ENCODE measurements at places on chromosomes 6 and 20.

GRCh38 chr6:108781419-108782100 is 66.7 kb upstream of the ARMC2 start:
- DNase-seq, result no peak

GRCh38 chr6:29696147-29697125 is 15.5 kb upstream of the ZFP57 start:
- no peak for DNase-seq

- DNase-seq, result no peak
These were observed 437.3 kb downstream of the HDGFL1 start for GRCh38 chr6:23006656-23007055.

DNA sequence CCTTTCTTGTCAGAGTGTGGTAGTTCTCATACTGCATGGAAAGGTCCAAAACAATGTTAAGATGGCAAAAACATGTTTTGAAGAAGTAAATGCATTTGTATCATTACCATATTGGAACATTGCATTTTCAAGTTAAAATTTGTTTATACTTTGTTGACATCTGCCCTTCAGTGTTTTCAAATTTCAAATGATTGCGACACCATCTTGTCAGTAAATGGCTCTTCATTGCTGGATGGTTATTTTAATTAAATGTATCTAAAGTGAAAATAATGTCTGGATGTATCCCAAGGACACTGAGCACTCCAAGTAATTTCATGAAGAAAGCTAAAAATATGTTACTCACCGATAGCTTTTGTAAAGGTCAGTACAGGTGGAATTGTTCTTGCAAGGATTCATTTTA is 761.6 kb downstream of the EYS start:
- DNase-seq, result no peak

DNA sequence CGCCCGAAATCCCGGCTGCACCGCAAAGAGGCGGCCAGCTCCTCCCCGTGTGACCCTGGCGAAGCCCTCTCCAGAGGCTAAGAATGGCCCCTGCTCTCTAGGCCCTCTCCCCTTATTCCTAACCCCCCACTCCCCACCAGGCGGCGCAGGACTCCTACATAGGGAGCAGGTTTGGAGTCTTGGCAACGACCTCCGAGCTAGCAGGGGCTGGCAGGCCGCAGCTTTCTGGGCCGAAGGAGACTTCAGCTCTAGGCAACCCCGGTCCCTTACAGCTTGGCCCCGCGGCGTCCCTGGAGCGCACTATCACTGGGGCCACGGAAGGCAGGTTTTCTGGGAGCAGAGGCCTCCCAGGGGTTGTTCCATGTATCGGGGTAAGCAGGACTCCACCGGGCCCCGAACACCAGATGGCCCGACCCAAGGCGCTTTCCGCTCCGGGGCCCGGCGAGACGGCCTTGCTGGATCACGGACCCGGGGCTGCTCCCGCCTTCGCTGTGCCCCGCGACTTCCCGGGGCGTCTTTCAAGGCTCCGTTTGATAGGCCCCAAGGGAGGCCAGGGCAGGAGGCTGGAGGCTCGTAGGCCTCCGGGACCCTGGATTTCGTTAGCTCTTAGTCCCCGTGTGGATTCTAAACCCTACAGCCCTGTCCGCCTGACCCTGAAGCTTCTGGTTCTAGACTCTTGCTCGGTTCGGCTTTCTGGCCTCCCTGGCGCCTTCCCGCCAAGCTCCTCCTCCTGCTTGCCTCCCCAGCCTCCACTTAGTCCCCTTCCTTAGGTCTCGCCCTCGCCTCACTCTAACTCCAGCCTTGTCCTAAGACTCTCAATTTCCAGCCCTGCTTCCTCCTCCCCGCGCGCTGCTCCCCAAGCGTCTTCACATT is 1.9 kb downstream of the SLC32A1 start:
- no peak for DNase-seq

DNA sequence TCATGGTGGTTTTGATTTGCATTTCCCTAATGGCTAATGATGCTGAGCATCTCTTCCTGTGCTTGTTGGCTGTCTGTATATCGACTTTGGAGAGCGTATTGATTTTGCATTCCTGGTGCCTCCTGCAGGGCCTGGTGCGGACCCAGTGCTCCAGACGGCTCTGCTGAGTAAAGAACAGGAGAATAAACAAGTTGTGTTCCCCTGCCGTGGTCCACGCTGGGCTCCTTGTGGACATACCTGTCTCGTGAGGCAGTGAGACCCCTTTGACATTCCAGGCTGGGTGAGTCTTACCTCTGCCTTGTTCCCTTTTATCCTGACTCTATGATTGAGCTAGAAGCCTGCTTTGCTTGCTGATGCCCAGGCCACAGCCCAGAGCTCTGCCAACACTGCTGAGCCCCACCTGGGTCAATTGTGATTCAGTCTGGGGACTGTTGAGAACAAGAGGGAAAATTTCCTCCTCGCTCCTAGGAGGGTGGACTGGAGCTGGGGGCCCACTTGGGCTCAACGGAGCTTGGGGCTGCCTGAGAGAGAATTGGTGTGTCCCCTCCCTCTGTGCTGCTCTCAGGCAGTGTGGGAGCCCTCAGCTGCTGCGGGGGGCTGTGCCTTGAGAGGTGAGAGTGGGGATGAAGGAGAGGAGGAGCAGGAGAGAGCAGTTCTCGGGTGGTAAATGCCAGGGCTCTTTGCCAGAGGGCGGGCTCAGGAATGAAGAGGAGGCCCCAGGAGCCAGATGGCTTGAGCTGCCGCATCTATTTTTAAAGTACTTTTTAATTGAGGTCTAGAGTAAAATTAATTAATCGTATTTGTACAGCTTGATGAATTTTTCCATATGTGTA is 43.7 kb upstream of the PMEPA1 start:
- no peak for DNase-seq

GRCh38 chr6:7996538-7997111 is 67.6 kb downstream of the BLOC1S5 start:
- DNase-seq, result no peak

GRCh38 chr20:41110012-41110411 is 27.3 kb upstream of the PLCG1 start:
- DNase-seq, result no peak

DNA sequence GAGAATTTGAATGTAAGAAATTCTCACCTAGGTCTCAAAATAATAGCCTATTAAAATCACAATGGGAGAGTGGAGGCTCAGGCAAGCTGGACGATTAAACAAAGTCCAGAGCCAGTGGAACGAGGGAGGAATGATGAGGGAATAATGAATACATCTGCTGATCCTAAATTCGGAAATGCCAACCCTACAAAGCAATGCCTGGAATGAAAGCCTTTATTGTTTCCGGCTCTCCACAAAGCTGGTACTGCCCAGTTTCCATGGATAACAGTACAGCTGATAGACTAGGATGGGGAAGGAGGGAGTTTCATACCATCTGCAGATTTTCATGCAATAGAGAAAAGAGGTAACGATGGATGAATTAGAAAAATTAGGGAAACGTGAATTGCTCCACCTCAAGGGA is 356.1 kb downstream of the CBLN4 start:
- DNase-seq, result no peak

DNA sequence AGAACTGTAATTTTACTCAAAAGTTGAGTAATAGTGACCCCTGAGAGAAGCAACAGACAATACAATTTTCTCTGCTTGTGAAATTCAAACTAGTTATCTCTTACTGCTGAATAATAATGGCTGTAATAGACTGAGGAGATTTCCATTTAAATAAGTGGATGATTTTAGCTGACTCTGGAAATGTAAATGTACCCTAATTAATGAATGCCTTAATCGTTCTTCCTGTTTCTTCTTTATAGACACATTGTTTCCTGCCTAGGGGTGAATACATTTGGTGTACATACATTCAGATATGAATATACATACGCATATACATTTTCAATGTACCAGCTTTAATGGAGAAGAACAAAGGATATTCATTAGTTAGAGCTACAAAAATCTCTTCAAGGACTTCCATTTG is 611.9 kb downstream of the TFAP2B start:
- DNase-seq, result no peak

- no peak for DNase-seq
These were observed 61.8 kb upstream of the ADGRF1 start for GRCh38 chr6:47103931-47104330.

GRCh38 chr20:48861444-48861843 is 33.6 kb upstream of the PREX1 start:
- no peak for DNase-seq

GRCh38 chr6:112660626-112661025 is 313.5 kb downstream of the RFPL4B start:
- DNase-seq, result no peak
